ENCODE measurements at places on chromosomes 16 and 17.

DNA sequence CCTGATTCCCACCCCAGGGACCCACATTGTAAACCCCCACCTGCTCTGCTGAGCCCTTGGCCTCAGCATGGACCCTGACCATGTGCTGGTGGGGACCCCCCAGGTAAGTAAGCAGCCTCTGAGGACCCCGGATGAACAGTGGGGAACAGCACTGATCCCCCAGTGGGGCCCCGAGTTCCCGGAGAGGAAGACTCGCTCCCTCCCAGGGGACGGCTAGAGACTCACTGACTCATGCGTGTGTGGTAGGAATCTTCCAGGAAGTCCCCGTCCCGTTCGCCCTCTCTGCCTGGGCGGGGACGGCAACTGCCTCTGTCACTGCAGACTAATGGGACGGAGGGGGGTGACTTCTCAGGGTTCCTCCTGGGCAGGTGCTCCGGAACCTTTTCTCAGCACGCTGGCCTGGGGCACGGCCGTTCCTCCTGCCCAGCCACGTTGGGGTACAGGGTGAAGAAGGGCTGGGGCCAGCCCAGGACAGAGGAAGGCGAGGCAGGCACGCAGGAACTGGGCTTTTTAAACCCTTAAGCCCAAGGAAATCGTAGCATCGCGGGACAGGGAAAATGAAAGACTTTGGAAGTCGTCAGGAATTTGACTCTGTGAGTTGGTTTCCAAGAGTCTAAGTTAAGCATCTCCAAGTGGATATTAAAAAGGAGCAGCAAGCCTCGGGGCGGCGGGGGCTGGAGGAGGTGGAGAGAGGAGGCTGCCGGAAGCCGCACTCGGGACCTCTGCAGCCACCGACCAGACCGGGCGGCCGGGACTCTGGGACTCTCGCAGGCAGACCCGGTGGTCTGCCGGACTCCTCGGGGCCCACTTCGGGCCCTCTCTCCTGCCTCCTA lies 178.7 kb downstream of the SEC14L1 start:
- DNase-seq, result peak; percentile 84

DNA sequence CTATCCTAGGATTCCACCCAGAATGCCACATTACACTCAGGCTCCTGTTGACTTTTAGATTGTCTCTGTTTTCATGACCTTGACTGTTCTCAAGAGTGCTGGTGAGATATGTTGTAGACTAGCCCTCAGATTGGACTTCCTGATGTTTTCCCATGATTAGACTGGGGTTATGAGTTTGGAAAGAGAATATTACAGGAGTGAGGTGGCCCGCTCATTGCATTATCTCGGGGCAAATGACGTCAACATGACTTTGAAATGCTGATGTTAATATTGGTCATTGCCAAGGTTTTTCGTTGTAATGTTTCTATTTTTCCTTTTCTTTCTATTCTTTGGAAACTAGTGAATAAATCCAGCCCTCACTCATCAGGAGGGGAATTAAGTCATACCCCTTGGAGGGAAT lies 355.7 kb upstream of the MON1B start:
- DNase-seq, result no peak

DNA sequence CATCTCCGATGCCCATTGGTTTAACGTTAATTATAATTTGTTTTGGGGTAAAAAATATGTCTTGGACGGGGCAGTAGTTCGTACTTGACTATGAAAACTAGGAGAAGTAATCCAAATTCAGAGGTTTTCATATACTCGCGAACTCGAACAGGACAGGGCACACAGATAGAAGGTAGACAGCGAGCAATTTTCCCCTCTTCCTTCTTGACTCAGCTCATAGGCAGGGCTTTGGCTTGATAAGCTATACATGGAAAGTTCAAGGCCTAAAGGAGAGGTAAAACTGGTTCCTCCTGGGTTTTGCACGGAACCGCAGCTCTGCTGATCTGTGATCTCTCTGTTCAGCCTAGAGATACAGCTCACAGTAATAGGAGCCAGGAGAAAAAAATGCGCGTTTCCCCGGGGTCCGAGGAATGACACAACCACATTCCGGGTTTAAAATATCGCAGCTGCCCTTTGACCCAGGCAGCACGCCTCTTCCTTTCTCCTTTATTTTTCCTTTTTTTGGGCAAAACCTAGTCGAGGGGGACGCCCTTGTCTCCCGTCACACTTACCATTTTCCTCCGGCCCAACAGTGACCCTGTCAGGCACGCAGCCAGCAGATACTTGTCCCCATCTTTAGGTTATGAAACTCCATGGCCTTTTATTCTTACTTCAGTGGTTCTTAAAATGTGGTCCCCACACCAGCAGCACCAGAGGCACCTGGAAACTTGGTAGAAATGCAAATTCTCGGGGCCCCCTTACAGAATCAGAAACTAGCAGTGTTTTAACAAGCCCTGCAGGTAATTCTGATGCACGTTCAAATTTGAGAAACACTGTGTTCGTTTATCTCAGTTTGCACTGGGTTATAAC lies 1.7 kb upstream of the LASP1 start:
- DNase-seq, result peak; percentile 56

DNA sequence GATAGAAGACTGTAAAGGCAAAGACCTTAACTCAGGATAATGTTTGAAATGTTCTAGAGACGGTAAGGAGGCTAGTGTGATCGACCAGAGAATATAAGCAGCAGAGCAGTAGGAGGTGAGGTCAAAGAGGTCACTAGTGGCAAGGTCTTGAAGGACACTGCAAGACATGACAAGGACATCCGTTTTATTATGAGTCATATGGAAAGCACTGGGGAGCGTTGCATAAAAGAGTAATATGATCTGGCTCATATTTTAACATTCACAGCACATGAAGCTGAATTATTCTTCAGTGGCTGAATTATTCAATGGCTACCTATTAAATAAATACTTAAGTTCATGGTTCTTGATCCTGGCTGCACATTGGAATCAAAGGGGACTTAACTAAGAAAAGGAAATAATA lies 123.7 kb downstream of the SOX9 start:
- no peak for DNase-seq

- no peak for DNase-seq
These were observed 77.0 kb downstream of the METRNL start for GRCh38 chr17:83156408-83156807.

DNA sequence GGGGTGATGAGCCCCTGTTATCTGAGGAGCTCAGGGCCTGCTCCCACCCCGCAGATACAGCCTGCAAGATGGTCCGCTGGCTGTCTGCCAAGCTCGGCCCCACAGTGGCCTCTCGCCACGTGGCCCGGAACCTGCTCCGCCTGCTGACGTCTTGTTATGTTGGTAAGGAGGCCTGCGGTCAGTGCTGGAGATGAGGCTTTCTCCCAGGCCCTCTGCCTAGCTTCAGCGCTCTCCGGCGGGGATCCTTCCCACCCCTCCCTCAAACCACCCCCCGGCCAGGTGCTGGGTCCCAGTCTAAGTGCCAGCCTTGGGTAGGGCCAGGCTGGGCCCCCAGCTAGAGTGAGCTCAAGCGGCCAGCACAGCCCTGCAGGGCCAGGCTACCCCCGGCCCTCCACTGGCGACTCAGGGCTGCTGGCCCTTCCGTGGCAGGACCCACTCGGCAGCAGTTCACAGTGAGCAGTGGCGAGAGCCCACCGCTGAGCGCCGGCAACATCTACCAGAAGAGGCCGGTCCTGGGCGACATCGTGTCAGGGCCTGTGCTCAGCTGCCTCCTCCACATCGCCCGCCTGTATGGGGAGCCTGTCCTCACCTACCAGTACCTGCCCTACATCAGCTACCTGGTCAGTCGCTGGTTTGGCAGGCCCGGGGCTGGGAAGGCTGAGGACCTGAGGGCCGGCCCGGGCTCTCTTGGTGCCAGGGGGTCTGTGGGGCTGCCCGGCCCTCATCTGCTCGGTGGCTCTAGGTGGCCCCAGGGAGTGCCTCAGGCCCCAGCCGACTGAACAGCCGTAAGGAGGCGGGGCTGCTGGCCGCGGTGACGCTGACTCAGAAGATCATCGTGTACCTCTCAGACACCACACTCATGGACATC lies 6.1 kb downstream of the WDR81 start:
- peak; percentile 96 for DNase-seq

DNA sequence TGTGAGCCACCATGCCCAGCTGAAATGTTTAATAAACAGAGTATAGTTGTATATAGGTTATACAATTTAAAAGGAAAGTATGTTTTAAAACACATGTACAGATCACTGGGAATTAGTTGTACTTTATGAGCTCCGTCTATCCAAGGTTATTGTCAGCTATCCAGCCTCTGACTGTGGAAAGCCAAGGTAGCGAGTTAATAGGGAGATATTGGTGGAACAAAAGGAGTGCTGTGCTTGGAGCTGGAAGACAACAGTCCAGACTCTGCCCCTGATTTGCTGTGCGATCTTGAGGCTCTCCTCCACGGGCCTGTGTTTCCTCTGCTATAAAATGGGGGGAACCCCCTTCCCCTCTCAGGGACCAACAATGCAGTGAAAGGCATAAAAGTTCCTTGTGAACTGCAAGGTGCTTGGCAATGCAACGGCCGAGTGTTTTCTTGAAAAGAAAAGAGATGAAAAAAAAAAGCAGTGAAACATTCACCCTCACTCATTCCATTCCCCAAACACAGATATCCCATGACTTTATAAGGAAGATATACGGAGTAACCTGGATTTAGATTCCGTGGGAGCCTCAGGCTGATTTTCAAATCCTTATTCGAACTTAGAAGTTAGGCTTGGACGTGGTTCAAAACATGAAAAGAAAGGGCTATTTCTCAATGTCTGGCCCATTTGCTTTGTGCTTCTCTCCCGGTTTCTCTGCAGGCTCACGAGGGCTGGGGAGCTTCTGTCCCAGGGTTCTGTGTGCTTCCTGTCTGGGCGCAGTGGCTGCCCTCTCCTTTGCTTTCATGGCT lies 34.1 kb downstream of the CUEDC1 start:
- no peak for DNase-seq

All from tibial nerve (tissue), 4 donors.